GM12864 (cell line): ENCODE measurements at places on chromosomes 13 and 19.

DNA sequence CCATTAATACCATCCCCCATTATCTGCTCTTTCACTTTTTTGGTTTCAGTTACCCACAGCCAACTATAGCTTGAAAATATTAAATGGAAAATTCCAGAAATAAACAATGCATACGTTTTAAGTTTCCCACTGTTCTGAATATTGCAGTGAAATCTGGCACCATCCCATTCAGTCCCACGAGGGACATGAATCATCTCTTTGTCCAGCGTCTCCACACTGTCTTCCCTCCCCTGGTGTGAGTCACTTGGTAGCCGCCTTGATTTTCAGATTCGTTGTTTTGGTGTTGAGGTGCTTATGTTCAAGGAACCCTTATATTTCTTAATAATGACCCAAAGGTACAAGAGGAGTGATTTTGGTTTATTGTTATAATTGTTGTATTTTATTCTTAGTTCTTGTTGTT, 246.1 kb downstream of the DCT start:
- DNase-seq = no peak

DNA sequence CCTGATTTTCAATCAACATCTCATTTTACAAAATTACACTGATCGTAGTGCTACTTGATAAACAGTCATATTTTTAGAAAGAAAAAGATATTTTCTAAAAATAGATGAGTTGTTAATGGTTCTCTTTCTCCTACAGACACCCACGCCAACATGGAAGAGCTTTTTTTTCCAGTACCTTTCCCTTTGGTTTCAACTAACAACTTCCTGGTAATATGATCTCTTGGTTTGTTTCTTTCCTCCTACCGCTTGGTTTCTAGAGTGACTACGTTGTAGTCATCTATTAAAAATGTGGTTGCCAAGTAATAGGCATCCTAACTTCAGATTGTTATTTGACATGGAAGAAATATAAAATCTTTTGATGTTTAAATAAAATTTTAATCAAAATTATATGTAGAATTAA, 189.0 kb downstream of the LACC1 start:
- DNase-seq = no peak

GRCh38 chr19:50851620-50852019, 3.1 kb upstream of the KLK3 start:
- no peak for DNase-seq

DNA sequence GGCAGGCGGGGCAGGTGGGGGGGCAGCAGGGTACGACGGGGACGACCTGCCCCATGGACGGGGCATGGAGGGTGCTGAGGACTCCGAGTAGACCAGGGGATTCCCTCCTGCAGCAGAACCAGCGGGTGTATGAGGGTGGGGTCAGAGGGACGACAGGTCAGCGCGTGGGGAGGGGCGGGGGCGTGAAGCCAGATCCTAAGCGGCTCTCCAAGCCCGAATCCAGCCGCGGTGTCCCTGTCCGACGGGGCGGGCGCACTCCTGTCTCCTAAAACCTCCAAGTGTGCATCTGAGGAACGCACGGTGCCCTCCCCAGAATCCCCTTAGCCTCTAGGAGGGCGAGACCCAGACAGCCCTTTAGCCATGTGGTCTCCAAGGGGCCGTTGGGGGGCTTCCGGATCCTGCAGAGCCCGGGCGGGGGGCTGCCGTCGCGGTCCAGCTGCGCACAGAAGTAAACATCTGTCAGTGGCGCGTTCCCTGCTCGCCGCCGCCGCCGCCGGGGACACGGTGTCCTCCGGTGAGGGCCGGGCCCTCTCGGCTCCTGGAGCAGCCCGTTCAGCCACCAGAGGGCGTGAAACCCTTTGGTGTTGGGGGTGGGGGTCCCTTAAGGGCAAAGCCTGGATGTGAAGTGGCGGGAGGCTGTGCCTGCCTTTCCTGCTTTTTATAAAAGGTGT, 730 bp downstream of the NRTN start:
- no peak for DNase-seq

GRCh38 chr13:67303661-67304333, 73.7 kb upstream of the PCDH9 start:
- DNase-seq = no peak

GRCh38 chr13:27971236-27971645, 2.1 kb upstream of the CDX2 start:
- DNase-seq = no peak

DNA sequence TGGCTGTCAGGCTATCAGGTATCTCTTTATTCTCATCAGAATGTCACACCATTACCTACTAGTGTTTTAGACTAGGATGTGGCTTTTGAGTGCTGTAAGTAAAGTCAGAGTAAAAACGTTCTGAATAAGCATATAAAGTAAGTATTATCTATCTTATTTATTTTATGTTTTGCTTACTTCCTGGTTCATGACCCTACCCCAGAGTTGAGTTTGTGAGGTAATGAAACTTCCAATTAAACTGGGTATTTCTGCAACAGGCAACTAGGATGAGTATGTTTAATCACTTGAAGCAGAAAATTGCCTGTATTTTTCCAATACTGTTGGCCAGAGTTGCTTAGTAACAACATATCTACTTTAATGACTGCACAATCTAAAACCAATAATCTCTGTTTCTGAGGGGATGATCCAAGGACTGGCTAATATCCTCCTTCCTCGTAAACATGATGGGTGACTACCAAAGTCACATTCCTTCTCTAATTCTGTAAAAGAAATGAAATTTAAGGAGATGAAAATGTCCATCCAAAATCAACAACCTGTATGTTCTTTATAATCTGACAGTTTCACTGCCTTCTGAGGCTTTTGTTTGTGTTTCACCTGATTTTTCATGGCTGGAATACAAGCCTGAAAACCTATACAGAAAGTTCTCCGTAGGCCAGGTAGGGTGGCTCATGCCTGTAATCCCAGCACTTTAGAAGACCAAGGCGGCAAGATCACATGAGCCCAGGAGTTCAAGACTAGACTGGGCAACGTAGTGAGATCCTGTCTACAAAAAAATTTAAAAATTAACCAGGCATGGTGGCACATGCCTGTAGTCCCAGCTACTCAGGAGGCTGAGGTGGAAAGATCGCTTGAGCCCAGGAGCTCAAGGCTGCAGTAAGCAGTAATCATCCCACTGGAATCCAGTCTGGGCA, 83.1 kb downstream of the ABCC4 start:
- no peak for DNase-seq

- no peak for DNase-seq
These were observed 31.4 kb downstream of the NAXD start for GRCh38 chr13:110646442-110647364.

GRCh38 chr13:94028650-94029049, 450.8 kb downstream of the DCT start:
- DNase-seq = no peak

GRCh38 chr13:31351376-31351775, 151.6 kb downstream of the B3GLCT start:
- no peak for DNase-seq

- DNase-seq = no peak
These were observed 96.8 kb upstream of the KLF12 start for GRCh38 chr13:74230984-74231501.

- no peak for DNase-seq
These were observed 59.2 kb upstream of the MEDAG start for GRCh38 chr13:30846866-30847265.

DNA sequence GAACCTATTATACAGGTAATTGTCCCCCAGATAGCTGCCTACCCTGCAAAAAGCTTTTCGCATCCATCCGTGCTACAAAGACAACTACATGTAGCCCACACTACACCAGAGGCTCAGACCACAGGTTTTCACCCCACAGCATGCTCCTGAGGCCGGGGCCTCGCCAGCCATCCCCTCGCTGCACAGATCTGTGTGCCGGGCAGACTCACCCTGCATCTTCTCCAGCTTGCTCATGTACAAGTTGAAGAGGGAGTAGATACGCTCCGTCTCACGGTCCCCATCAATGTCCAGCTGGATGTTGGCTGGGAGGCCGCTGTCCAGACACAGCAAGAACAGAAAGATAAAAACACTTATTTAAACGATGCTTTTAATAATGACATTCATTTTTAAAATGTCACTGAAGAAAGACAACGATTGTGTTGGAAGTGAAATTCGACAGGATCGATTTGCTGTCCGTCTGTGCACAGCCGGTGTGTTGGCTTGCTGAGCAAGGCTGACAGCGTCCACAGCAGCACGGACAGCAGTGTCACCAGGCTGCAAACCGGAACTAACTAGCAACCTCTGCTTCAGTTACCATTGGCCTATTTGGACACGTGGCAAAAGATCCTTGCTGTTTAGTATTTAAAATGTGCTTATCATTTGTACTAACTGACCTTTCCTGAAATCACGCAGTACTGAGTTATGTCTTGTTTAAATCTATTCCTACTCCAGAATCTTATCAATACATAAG, 18.6 kb upstream of the C13orf46 start:
- no peak for DNase-seq

- DNase-seq = no peak
These were observed 143.8 kb upstream of the ZNF507 start for GRCh38 chr19:32201636-32202051.

DNA sequence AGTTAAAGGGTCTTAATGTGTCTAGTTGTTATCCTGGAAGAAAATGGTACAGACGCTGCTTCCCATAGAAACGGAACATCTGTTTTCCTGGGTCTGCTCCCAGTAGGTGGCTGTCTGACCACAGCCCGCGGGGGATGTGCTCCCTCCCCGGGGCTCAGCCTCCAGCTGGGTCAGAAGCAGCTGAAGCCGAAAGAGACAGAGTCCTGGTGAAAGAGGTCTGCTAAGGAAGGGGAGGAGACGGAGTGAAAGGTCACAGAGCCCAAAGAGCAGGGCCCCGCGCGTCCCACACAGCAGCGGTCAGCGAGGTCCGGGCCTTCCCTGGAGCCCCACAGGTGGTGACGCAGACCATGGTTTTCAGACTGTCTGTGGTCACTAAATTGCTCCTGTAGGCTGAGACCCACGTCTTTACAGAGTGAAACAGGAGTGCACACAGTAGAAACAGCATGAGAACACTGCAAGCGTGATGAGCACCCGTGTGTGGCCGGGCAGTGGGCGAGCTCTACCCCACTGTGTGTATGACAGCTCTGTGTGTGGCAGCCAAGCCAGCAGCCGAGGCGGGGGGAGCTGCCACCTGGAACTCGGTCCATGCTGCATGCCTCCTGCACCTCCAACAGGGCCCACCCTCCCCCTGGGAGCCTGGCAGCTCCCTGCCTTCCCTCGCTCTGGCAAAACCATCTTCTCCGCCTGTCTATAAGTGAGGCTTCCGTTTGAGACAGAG, 52.0 kb upstream of the C13orf46 start:
- DNase-seq = peak; percentile 39

DNA sequence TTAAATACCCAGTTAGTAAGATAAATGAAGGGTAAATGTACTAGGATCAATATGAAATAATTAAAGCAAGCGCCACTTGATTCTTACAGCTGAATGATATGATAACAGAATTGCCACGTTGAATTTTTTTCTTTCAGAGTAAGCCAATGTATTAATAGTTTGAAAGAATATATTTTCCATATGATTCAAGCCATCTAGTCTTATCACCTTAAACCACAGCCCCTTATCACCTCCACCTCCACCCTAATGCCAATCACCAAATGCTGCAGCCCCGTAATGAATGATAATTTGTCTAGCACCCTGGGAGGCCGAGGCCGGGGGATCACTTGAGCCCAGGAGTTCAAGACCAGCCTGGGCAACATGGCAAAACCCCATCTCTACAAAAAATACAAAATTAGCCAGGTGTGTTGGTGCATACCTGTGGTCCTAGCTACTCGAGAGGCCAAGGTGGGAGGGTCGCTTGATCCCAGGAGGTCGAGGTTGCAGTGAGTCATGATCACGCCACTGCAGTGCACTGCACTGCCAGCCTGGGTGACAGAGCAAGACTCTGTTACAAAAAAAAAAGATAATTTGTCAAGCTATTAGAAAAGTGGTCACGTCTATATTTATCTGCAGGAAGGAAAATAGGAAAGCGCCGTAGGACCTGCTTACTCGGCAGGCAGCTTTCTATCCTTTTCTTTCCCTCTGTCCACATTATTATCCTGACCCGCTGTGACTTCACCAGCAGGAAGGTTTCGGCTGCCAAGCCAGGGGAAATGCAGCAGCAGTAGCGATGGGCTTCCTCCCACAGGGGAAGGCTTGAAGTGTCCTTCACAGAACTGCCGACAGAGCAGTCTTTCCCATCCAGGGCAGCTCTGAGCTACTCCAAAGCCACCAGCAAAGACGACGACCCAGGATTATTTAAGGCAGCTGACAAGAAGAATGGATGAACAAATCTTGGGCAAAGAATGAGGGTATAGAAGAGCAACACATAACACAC, 19.7 kb upstream of the CLN5 start:
- DNase-seq = no peak

- no peak for DNase-seq
These were observed 1416.4 kb downstream of the UQCRFS1 start for GRCh38 chr19:27796540-27796939.

- no peak for DNase-seq
These were observed 41.2 kb downstream of the STARD13 start for GRCh38 chr13:33244210-33244906.

DNA sequence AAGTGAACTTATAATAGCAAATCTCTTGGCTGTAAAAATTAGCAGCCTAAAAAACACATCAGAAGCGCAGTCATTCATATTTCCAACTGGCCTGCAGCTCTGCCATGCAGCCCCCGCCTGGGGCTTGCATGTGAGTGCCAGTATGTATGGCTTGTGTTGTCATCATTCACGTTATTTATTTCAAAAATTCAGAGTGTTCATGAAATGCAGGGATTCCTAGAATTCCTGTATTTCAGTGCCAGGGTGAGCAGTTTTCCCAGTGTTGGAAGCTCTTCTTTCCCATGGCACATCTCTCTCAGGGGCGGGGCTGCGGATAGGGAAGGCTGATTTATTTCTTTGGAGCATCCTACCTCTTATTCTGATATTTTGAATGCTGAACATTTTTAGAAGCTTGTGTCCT, 234.6 kb downstream of the FGF9 start:
- DNase-seq = no peak
